ENCODE measurements at places on chromosomes 13 and 19.
A peak's percentile ranks its signal among the peaks of the same experiment; 100 is the strongest.

DNA sequence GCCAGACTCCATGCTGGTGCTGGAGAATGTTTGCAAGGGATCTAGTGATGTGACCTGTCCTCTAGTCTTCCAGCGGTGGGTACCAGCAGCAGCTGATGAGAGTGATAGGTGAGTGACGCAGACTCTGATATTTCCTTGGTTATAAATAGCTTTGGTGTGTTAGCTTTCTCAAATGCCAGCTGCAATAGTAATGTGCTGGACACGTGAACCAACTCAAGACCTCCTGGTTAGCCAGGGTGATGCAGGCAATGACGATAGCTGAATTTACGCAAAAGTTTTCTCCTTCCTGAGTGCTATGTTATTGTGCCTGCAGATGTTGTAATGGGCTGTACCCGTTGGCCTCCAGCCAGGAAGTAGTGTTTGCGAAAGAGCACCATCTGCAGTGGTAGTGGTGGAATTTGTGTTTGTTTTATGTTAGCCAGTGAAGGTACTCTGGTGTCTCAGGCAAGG lies 129.5 kb downstream of the CYSLTR2 start:
- DNase-seq: peak; percentile 95

DNA sequence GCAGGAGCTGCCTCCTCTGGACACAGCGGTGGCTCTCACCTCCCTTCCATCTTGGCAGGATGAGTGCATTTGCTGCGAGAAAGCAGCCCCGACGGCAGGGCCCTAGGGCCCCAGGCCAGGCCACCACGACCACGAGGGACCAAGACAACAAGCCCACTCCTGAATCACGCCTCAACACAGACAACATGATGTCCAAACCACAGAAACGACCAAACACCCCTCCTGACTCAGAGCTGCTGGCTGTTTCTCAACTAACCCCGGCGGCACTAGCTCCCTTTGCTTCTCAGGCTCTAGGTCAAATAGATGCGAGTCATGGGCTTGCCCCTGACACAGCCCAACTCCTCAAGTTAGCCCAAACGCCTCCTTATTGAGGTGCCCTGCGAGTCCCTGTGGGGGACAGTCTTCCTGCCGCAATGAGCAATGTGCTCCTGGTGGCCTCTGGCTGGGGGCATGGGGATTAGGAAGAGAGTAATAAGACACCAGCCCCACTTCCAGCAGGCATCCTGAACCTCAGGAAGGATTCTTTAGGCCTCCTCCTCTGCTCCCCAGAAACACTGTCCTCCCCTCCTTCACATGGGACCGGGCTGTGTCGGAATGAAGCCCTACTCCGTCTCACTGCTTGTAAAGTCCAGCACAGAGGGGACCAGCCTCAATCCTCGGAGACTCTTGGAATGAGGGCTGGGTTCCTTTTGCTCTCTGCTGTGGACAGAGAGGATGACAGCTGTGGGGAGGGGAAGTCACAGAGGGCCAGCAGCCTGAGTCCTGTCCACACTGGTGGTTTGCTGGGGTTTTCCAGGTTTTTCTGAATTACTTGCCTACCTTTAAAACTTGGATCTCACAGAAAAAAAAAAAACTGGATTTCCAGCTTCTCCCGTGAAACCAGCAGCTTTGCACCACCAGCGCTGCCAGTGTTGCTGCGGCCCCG lies 6.9 kb upstream of the ATF5 start:
- DNase-seq: peak; percentile 58

DNA sequence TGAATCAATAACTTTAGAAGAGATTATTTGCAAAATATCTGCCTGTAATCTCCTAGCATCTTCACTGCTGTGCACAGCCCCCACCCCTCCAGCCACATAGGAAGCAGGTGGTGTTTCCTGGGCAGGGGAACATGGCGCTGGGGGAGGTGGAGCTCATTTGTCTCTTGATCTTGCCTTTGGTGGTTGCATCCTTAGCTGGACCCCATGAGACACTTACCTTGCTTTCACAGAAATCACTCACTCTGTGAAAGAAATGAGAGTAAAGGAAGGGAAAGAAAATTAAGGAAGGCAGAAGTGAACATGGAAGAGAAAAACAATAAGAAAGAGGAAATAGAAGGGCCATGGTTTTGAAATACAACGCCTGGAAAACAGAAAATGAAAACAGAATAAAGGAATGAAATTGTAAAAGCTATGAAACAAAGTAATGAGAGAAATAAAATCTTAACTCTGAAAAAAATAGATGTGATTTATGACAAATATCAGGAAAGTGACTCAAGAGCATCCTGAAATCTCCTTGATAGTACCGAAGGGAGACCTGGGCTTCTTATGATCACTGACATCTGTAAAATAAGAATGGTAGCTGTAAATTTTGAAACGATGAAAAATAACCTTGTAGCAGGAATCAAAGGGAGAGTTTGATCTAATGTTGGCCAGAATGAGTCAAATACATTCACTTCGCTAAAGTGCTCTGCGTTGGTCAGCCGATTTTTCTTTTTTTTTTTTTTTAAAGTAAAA lies 17.2 kb upstream of the RNASEH2B start:
- DNase-seq: no peak

- DNase-seq: no peak
Observed at GRCh38 chr13:23770428-23770827, 118.8 kb downstream of the MIPEP start.

DNA sequence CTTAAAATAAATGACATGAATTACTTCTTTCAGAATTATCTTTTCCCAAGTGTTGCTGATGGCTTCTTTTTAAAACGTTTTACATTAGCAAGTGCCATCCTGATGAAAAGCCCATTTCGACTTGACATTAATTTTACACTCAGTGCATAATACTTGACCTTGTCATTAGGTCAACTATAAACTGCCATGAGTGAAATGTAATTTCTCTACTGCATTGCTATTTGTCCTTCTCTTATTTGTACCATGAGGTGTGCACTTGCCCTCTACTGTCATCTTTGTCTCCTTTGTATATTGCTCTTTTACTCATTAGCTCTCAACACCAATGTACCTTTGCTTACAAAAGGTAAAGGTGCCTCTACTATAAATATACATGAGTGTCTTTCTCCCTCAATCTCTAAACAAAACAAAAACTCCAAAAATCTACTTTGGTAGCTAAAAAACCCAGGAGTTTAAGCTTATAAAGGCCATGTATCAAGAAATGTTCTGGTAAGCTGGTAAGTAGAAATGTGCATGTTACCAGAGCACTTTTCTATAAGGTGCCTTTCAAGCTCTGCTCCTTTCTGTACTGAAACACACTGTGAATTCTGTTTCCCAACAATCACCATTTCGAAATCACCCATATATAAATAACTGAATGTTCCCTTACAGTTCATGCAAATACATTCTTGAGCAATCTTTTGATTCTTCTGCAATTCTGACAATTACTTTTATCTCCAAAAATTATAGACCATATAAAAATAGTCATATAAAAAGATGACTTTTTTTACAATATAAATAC lies 351.4 kb downstream of the SLITRK5 start:
- DNase-seq: no peak

DNA sequence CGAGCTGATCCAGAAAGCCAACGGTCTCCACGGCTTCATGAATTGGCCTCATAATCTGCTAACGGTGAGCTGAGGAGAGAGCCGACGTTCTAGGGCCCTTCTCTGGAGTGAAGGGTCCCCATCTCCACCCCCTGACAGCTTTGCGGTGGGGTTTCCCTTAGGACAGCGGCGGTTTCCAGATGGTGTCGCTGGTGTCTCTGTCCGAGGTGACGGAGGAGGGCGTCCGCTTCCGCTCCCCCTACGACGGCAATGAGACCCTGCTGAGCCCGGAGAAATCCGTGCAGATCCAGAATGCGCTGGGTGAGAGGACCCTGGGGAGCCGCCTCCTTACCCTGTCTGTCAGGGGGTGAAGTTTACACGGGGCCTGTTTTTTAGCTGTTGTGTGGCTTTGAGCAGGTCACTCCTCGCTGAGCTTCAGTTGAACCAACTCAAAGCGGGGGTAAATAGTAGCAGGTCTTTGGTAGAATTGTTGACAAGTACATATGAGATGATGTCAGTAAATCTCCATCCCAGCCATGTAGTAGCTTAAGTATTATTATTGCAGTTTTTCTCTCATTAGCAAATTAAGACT lies 801 bp downstream of the QTRT1 start:
- peak; percentile 39 for DNase-seq

- DNase-seq: peak; percentile 63
Observed at GRCh38 chr13:33487575-33488243, 202.2 kb upstream of the STARD13 start.

DNA sequence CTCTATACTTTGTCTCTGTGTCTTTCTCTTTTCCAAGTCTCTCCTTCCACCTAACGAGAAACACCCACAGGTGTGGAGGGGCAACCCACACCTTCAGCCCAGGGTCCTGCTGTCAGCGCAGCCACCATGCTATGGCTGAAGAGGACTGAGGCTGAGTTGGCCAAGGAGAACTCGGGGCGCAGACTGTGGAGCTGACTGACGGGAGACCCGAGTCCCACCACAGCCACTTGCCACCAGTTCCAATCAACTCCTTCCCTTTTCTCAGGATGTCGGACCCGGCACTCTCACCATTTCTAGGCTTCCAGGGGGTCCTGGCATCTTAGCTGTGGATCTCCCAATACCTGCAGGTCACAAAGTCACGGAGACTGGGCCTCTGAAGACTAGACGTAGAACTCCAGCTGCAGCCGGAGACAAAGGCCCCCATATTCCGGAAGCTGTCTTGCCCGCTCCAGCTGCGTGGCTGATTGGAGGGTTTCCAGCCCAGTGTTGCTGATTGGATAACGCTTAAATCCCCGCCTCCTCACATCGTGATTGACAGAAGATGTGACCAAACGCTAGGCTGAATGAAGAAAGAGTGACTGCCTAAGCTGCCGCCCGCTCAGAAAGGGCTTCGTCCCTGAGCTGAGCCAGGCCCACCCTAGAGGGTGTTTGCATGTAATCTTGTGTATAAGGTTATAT lies 63.6 kb downstream of the ZNF429 start:
- peak; percentile 3 for DNase-seq

DNA sequence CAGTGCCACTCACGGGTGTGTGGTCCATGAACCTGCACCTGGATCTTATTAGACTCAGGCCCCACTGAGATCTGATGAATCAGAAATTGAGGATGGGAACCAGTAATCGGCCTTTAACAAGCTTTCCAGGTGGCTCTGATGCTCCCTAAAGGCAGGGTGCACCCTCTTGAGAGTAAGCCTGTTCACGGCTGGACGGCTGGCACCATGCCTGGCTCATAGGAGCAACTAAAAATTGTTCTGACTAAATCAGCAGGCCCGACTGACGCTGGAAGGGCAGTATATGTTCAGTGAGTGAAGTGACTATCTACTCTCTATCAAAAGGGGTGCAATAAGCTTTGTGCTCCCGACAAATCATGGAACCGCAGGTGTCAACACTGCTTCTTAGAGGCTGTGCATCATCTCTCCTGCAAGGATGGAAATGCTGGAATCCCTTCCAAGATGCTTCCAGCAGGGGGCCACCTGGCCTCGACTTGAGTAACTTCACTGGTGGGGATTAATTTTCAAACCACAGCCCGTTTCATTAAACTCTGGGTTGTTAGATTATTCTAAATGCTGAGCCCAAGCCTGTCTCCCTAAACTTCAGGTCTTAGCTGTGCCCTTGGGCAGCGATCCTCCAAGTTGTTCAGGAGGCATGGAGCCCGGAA lies 28.4 kb downstream of the TMTC4 start:
- peak; percentile 49 for DNase-seq

GRCh38 chr19:8389891-8390616 lies at the start of gene RAB11B:
Gene RAB11B (plus strand): TSS chr19:8390360. CDS start chr19:8390417, 57 bp downstream.
- DNase-seq: peak; percentile 100

DNA sequence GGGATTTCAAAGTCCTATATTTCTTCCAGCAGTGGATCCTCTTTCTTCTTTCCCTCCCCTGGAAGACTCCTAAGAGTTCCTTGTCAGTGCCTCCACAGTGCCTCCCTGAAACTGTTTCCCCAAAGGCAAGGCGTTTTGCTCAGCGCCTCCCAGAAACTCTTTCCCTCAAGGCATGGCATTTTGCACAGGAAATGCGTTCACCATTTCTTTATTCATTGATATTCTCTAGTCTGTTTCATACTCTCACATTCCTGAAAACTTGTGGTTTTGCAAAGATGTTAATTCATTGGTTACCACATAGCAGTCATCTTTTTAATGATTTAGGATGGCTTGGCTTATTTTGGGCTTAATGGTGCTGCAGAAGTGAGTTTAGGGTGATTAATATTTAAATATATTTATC lies 177.3 kb upstream of the SLC10A2 start:
- DNase-seq: no peak

DNA sequence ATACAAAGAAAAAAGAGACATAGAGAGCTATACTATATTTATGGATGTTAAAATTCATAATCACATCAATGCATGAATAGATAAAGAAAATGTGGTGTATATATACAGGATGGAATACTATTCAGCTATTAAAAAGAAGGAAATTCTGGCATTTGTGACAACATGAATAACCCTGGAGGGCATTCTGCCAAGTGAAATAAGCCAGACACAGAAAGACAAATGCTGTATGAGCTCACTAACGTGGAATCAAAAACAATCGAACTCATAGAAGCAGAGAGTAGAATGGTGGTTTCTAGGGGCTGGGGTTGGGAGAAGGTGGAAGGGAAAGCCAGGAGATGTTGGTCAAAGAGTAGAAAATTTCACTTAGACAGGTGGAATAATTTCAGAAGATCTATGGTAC lies 24.0 kb downstream of the UTP14C start:
- peak; percentile 8 for DNase-seq

DNA sequence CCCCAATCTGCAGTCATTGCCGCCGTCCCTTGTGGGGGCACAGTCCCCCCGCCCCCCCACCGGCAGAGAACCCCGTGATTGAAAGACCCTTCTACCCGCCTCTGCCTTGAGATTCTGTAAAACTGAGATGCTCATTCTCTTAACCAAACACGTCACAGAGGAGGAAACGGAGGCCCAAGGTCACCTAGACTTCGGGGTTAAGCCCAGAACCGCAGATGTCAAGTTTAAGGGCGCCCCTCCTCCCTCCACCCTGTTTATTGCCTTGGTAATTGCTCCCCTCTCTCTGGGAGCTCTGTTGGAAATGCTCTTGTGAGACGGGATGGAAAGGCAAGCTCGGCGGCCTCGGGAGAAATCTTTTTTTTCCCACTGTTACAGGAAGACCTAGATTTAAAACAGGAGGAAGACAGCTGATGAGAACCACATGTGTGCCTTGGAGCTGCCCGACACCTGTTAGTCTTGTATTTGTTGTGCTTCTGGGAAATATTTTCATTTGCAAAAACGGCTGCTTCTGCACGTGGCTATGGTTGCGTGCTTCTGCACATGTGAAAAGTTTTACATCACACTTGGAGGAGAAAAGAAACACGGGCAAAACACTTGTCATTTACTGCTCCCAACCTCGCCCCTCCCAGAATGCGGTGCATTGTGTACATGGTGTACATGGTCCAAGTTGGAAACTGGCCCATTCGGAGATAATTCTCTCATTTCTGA lies 1.1 kb upstream of the MED26 start:
- no peak for DNase-seq

DNA sequence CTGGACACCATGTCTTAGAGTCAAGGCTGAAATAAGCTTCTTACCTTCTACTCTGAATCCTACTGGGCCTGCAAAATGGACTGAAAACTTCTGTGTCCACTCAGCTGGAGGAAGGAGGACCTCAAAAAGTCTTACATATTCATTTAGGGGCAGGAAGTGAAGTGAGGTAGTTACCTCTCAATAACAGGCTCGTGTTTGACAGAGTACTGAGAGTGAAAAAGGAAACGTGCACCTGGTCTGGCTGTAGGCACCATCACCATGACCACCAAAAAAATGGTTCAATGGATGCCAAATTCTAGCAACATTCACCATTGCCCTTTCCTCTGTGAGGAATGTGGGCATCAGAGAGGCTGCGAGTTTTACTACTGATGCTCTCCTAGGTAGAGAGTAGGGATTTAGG lies 176.2 kb downstream of the RFC3 start:
- no peak for DNase-seq

- peak; percentile 76 for DNase-seq
Observed at GRCh38 chr19:34254046-34254697, at the start of gene GARRE1. Gene GARRE1 (plus strand): TSS chr19:34254554. CDS start chr19:34300474, 45,920 bp downstream.

All from ELR (cell line).